ENCODE measurements at places on chromosomes 11 and 22.

DNA sequence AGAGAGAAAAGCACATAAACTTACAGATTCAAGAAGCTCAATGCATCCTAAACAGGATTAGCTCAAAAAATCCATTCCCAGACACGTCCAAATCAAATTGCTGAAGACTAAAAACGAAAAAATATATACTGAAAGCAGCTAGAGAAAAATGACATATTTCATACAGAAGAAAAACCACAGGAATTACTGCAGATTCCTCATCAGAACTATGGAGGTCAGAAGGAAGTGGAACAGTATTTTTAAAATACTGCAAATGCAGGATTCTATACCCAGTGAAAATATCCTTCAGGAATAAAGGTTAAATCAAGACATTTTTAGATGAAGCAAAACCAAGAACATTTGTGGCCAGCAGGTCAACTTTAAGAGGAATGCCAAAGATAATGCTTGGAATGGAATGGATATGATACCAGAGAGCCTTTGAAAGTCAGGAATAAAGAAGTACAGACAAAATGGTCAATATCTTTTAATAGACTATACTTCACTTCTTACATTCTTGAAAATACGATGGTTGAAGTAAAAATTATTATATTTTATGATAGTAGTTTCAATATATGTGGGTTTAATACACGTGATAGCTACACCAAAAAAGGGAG lies 352.9 kb downstream of the CTTN start:
- no peak for DNase-seq

GRCh38 chr11:114909866-114910265 lies 231.5 kb downstream of the NXPE2 start:
- no peak for DNase-seq

- no peak for DNase-seq
Measured at GRCh38 chr11:12687740-12688139, 13.5 kb downstream of the TEAD1 start.

DNA sequence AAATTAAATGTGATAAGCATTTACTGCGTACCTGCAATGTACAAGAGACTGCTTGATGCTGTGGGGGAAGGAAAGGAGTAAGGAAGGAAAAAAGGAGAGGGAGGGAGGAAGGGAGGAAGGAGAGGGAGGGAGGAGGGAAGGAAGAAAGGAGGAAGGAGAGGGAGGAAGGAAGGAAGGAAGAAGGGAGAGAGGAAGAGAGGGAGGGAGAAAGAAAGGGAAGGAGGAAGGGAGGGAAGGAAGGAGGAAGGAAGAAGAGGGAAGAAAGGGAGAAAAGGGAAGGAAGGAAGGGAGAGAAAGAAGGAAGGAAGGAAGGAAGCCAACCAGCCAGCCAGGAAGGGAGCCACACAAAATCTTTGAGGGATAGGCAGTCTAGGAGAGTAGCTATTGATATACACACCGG lies 44.0 kb upstream of the MYO18B start:
- DNase-seq = no peak
